ENCODE measurements at places on chromosomes 2 and 18.

DNA sequence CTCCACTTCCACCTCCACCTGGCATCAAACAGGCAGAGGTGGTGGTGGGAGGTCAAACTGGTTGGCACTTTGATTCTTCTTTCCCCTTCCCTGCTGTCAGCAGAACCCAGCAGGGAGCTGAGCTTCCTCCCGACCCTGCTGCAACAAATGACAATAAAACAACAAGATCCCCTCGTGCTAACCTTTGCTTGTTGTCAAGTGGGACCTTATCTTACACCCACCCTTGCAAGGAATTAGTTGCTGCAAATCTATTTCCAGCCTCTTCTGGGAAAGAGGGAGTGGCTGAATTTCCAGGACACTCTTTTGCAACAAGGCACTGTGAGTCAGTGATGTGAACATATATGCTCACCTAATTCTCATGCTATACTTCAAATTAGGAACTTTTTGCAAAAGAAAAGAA lies 655.1 kb downstream of the DSC3 start:
- no peak for DNase-seq

DNA sequence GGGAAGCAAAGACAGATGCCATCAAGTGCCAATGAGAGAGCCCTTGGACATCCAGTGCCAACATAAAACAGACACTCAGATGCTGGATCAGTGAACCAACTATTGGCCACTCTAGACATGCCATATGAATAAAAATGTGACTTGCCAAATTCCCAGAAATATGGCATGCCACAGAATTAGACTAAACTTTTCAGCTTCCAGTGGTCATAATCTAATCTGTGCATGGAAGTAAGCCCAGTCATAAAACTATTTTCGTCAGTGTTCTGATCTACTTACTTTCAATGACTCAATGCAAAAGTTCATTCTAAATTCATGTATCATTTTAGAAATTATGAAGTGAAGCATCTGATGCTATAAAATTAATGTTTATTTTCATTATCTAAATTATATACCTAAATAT lies 1506.2 kb upstream of the NXPH2 start:
- no peak for DNase-seq

GRCh38 chr2:234587341-234588053 lies 90.6 kb upstream of the ARL4C start:
- DNase-seq, result no peak

DNA sequence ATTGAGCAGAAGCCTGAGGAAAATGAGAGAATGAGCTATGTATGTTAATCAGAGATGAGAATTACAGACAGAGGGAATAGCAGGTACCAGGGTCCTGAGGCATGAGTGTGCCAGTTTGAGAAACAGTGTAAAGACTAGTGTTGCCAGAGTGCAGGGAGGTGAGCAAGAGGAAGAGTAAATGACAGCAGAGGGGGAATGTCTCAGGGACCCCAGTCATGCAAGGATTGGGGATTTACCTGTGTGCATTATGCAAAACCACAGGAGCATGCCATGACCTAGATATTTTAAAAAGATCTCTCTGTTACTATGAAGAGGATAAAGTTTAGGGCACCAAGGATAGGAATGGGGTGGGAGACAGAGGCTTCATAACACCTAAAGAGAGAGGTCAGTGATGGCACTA lies 72.1 kb downstream of the TTC32 start:
- DNase-seq, result no peak

GRCh38 chr2:219460424-219460926 lies 25.8 kb downstream of the SPEG start:
- no peak for DNase-seq

GRCh38 chr18:41504316-41504715 lies 450.7 kb upstream of the PIK3C3 start:
- DNase-seq, result no peak

DNA sequence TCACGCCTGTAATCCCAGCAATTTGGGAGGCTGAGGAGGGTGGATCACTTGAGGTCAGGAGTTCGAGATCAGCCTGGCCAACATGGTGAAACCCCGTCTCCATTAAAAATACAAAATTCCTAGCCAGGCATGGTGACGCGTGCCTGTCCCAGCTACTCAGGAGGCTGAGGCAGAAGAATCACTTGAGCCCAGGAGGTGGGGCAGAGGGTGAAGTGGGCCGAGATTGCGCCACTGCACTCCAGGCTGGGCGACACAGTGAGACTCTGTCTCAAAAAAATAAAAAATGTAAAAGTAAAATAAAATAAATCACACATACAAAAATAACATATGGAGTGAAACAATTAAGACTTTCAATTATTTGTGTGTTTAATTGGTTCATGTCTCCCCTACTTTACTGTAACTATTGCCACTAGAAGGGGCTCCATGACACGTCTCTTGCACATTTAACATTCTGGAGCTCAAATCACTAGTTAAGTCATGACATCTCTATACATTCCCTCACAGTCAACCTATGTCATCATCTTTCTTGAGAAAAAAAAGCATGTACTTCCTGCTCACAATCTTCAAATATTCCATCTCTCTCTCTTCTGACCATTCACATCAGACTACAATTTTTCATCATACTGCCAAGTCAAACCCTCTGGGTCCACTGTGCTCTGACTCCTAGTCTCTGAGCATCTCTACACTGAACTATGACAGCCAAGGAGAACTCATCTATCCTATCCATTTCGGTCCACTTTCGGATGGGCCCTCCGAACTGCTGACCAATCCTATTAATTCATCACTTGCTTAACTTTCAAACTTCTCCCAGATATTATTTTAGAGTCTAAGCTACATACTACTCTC lies 6.7 kb downstream of the GFPT1 start:
- DNase-seq, result no peak

GRCh38 chr2:205865056-205865455 lies 182.8 kb downstream of the NRP2 start:
- no peak for DNase-seq

DNA sequence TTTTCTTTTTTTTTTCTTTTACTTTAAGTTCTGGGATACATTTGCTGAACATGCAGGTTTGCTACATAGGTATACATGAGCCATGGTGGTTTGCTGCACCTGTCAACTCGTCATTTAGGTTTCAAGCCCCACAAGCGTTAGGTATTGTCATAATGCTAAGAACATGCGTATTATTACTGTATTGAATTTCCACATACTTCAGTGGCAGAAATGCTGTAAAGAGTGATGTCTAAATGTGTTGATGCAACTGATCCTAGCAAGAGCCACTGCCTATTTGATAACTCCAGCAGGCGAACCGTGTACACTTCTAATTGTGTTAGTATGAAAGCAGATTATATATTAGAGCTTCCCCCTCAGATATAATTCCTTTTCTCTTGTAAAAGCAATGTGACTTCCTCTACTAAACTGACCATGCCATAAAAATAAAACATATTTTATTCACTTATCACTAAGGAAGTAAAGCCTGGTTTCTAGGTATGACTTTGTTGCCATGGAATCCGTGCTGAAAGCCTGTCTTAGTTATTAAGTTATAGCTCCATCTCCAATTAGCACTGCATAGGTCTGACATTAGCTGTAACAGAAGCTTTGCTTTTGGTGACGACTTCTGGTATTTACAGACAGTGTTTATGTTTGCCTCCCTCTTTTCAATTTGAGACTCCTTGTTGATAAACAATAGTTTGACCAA lies 280.0 kb downstream of the GALR1 start:
- no peak for DNase-seq

DNA sequence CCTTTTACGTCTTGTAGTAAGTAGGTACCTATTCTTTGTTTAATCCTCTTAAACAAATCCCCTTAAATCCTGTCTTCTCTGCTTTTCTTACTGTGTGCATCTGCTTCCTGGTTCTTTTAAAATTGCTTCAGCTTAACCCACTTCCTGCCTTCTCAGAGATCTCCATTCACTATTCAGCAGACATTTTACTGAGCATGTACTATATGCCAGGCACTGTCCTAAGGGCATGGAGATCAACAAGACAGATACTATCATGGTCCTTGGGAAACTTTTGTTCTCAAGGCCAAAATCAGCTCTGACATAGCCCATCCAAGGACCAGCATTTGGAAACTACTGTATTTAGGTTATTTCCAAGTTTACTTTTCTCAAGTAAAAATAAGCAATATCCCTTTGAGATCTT lies 227.5 kb downstream of the TPGS2 start:
- no peak for DNase-seq

DNA sequence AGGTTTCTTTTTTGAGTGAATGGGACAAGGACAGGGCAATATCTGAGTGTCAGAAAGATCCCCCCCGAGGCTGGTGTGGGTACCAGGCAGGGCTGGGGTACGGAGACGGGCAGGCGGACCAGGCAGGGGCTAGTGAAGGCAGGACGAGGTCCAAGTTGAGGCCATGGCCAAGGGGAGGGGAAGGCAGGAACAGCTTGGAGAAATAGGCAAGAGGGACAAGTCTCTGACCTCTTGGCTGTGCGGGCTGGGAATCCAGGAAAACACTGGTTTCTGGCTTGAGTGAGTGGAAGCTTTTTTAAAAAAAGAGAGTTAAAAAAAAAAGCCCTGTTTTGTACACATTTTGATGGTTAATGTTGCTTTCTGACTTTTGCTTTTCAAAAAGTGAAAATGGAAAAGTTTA lies 30.3 kb downstream of the ASAP2 start:
- DNase-seq, result no peak

- no peak for DNase-seq
These were observed 1574.3 kb upstream of the ZEB2 start for GRCh38 chr2:146094185-146094584.

GRCh38 chr18:55448420-55448819 lies 139.6 kb downstream of the TCF4 start:
- DNase-seq, result no peak

DNA sequence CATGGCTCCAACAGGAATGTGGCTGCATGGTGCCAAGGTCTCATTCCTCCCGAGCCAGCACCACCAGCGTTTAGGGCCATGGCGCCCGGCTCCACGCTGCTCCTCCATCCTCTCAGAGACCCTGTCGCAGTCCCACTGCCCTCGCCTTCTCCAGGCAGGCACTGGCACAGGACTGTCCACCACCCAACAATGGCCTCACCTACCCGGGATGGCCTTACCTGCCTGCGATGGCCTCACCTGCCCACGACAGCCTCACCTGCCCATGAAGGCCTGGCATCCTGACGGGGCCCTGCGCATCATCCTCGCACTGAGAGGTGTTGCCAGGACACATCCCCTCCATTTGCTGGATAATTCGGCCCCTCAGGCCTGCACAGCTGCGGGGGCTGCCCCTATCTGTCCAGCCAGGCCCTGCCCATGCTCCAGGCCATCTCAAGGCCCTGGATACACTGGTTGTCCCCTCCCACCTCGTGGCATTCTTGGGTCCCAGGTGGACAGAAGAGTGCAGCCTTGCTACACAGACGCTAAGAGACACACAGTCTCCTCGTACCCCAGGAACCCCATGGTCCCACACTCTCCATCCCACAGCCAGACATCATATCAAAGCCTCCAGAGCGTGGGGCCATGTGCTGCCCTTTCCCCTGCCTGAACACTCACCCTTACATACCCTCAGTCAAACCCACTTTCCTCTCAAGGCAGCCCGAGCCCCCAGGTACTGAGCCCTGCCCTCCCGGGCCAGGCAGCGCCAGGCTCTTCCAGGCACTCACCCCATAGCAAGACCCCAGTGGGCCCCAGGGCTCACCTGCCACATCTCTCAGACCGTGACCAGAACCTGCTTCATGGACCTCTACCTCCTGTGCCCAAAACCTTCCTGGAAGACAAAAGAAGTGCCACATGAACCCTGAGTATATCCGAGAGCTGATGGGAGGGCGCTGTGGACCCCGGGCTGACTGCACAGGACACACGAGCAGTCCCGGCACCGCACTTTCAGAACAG lies 268.6 kb downstream of the EIPR1 start:
- no peak for DNase-seq

GRCh38 chr2:239177325-239177724 lies 223.5 kb downstream of the HDAC4 start:
- no peak for DNase-seq

- DNase-seq, result no peak
These were observed 131.4 kb upstream of the DNMT3A start for GRCh38 chr2:25473131-25473530.

GRCh38 chr2:235668782-235669181 lies 174.9 kb downstream of the AGAP1 start:
- DNase-seq, result no peak

GRCh38 chr2:35946478-35946877 lies 409.1 kb upstream of the CRIM1 start:
- no peak for DNase-seq

DNA sequence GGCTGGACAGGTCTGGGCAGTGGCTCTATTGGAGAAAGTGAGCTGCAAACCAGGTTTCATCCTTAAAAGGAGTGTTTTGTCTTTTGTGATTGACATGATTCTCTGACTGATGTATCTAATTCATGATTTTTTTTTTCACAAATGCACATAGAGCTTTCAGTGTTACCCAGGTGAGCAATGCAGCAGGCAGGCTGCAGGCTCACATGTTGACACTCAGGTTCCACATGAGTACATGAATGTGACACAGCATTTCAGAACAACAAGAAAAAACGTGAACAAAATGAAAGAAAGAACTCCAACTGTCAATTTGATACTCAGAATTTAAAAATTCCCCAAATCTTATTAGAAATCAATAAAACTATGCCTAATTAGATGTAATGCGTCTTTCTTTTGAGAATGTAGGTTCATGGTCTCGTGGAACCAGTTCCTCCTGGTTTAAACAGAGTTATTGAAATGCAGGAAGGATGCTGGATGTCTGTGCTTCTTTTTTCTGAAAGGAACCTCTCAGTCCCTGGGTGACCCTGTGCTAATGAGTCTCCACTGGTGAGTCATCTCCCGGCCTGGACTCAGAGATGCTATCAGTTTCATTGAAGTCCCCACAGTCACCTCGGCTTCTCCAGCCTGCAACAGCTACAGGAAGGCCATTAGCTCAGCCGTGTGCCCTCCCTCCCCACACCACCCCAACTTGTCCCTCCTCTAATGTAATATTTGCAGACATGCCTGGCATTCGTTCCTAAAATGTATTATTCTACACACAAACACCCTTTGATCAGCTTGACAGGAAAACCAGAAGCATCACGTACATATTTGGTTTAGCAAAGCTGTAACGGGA lies 430.4 kb downstream of the LPIN1 start:
- DNase-seq, result no peak

- DNase-seq, result peak; percentile 17
These were observed 121.9 kb downstream of the SMAD7 start for GRCh38 chr18:48828691-48829442.

- no peak for DNase-seq
These were observed 132.1 kb upstream of the CTDP1 start for GRCh38 chr18:79547413-79548076.

DNA sequence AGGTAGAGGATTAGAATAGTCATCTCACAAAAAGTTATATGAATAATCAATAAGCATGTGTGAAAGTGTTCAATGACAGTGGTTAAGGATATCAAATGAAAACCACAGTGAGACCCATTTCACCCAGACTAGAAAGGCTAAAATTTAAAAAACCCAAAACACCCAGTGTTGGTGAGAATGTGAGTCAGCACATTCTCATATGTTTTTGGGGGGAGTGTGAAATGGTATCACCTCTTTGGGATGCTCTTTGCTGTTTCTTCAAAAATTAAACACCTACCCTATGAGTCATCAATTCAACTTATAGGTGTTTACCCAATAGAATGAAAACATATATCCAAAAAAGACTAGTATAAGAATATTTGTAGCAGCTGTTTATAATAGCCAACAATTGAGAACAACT lies 69.8 kb downstream of the MAP3K20 start:
- DNase-seq, result no peak

Measured in NCI-H187 (cell line).